ENCODE measurements at places on chromosomes 16 and 17.

GRCh38 chr16:68000450-68000849, 1.2 kb upstream of the DPEP2 start:
- DNase-seq, result no peak

DNA sequence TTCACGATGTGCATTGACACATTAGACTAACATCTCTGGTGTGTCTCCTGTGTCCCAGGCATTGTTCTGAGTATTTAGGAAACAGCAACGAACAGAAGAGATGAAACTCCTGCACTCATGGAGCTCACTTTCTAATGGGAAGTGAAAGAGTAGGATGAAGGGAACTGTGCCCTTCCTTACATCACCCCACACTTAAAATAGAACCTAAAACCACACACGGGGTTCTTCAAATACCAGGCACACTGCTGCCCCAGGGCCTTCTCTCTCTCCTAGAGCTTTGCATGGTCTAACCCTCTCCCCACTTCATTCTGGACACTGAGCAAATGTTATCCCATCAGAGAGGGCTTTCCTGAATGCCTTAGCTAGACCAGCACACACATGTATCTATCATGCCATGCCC, 33.7 kb downstream of the TRIM25 start:
- DNase-seq, result no peak

- peak; percentile 44 for DNase-seq
Observed at GRCh38 chr16:29820271-29820701, at the start of gene MVP. Gene MVP, plus strand, starts transcription at chr16:29820462. Its CDS starts 10,088 bp downstream, at chr16:29830550.

GRCh38 chr17:82055965-82056728, 4.4 kb downstream of the GPS1 start:
- DNase-seq, result no peak

GRCh38 chr16:75017670-75018525, 19.1 kb downstream of the ZNRF1 start:
- DNase-seq, result no peak

- DNase-seq, result no peak
Observed at GRCh38 chr17:4160294-4160859, 17.4 kb downstream of the CYB5D2 start.

DNA sequence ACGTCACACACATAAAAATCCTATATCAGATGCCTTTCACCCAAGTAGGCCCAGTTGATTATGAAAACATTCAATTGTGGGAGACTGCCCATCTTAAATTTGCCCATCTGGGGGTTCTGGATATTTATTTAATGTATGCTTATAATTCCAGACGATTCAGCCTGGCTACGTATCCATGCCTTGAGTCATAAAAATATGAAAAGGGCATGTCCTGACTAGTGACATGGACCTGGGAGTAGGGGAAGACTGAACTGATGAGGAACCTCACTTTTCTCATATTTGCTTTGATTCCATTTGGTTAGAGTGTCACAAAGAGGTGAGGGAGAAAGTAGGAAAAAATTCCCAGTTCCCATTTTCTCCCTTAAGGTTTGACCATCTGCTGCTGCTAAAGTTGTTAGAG, 122.5 kb upstream of the GNAO1 start:
- DNase-seq, result no peak

DNA sequence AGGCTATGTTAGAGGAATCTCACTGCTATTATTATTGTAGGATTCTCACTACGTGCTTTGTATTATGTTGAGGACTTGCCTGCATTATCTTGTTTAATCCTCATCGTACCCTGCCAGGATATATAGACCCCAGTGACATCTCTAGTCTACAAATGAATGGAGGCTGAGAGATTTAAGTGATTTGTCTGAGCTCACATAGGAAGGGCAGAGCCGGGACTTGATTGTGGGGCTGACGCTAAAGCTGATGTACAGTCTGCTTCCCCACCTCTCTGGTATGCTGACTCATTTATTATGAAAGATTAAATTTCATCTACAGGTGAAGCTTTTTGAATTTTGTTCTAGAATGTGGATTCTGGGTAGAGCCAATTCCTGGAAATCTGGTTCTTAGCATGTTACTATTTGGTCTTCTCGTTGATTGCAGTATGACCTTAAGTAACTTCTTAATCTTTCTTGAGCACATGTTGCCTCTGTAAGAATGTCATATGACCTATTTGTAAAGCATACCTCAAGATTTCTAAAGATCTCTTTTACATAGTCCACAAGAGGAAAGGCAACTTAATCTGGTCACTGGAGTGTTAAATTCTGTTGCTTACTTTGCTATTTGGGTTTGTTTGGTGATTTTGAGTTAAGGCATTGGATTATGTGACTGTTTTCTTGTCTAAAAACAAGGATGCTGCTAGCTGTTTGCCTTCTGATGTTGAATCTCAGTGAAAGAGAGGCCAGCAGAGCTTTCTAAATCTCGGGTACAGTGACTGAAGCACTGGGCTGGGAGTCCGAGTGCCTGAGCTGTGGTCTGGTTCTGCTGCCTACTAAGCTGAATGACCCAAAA, 12.4 kb downstream of the METTL9 start:
- DNase-seq, result no peak

DNA sequence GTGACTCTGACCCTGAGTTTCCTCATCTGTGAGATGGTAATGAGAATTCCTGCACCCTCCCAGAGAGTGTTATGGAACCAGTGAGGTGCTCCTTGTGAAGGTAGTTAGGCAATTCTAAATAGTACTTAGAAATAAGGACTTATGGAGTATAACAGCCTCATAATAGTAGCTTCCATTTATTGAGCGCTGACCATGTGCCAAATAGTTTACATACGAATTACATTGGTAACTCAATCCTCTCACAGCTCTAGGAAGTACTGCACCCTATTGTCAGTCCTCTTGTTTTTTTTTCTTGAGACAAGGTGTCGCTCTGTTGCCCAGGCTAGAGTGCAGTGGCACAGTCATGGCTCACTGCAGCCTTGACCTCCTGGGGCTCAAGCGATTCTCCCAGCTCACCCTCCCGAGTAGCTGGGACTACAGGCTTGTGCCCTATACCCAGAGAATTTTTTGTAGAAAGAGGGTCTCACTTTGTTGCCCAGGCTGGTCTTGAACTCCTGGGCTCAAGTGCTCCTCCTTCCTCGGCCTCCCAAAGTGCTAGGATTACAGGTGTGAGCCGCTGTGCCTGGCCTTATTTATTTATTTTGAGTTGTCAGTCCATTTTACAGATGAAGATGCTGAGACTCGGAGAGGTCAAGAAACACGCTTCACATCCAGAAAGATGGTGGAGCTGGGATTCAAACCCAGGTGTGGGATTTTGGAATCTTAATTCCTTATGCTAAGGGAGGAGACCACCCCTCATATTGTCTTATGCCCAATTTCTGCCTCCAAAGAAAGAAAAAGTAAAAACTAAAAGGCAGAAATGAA, 2.9 kb downstream of the TNS4 start:
- peak; percentile 53 for DNase-seq

DNA sequence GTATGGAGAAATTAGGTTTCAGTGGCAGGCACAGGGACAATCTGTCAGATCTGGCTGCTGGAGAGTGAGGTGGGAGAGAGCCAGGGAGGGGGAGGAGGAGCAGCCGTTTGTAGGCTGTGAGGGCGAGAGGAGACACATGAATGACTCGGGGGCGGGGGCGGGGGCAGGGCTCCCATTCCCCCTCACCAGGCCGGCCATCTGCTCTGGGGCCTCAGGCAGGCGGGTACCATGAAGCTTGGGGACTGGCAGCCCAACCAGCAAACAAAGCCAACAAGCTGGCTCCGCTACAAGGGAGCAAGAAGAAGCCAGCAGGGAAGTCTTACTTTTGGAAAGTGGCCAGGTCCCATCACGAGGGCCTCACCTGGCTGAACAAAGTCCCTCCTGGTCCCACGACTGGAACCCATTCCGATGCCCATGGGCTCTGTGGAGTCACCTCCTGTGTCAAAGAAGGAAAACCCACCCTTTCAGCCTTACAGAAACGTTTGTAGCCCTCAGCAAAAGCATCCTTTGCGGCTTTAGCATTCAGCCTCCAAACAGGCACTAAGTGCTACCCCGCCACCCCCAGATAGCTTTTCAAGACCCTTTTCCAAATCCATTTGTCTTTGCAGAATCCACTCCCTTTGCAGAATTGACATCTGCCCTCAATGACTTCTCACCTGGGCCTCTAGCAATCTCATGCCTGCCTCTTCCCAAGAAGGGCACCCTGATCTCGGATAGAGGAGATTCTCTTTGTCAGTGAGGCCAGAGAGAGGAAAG, 9.2 kb upstream of the SSTR2 start:
- peak; percentile 18 for DNase-seq

DNA sequence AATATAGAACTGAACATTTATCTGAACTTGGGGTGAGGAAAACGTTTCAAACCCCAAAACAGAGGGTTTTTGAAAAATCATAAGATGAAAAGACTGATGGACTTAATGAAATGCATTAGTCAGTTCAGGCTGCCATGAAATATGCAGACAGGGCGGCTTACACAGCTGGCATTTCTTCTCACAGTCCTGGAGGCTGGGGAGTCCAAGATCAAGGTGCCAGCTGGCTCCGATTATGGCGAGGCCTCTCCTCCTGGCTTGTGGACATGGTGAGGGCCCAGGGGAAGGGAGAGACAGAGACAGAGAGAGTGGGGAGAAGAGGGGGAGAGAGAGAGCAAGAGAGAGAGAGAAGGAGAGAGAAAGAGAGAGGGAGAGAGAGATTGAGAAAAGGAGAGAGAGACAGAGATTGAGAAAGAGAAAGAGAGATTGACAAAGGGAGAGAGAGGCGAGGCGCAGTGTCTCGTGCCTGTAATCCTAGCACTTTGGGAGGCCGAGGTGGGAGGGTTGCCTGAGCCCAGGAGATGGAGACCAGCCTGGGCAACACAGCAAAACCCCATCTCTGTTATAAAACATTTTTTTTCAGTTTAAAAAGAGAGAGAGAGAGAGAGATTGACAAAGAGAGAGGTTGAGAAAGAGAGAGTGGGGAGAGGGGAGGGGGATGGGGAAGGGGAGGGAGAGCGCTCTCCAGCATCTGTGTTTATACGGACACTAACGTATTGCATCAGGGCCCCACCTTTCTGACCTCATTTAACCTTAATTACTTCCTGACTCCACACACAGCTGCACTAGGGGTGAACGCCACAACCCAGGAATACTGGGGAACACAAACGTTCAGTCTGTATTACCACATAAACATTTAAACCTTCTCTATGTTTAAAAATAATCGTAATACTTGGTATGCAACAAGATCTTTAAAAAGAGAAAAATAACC, 24.6 kb upstream of the RPH3AL start:
- DNase-seq, result no peak

DNA sequence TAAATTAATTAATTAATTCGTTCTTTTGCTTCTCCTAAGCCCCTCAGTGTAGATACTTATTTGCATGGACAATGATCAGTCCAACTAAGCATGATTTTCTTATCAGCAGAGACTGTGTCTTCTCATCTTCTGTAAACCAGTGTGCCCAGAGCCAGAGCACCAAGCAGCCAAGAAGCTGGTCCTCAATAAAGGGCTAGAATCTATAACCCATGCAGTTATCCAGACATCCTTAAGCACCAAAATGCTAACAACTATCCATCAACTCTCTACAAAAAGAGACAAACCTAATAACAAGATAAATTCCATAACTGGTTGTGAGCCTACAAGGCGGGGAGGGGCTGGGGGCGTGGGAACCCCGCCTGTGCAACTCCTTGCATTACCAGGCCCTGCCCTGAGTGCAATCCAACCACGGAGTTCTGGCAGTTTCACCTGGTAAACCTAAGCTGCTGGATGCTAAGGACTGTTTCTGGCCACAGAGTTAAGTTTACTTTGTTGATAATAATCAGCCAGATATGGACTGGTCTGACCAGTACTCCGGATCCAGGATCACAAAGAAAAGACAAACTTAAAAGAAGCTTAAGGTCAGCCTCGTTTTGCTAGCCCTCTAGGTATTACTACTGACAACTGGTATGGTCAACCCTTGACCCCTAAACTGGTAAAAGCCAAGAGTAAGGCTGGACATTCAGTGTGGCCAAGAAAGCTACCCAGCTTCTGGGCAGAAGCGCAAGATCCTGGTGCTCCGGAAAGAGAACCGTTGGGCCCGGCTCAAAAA, 51.5 kb downstream of the ZFHX3 start:
- DNase-seq, result no peak

DNA sequence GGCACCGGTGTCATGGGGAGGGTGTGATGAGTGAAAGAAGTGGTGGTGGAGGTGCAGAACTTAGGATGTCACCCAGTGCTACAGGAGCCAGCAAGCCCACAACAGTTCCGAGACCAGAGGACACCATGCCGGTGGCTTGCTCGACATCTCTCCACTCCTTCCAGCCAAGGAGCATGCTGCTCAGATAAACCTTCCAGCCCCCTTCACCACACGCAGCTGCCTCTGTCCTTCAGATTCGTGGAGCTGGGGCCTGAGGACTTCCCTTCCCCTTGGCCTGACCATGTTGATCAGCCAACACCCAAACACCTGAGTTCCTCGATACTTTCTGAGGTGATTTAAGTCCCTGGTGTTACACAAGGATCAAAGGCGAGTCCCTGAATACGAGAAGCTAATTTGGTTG, 188.8 kb upstream of the FOXF1 start:
- no peak for DNase-seq

GRCh38 chr16:8943001-8943763, 20.5 kb downstream of the USP7 start:
- no peak for DNase-seq

GRCh38 chr16:7456211-7456610, 123.6 kb downstream of the RBFOX1 start:
- DNase-seq, result peak; percentile 73

- DNase-seq, result no peak
Observed at GRCh38 chr17:40560592-40561293, 4.5 kb downstream of the CCR7 start.

DNA sequence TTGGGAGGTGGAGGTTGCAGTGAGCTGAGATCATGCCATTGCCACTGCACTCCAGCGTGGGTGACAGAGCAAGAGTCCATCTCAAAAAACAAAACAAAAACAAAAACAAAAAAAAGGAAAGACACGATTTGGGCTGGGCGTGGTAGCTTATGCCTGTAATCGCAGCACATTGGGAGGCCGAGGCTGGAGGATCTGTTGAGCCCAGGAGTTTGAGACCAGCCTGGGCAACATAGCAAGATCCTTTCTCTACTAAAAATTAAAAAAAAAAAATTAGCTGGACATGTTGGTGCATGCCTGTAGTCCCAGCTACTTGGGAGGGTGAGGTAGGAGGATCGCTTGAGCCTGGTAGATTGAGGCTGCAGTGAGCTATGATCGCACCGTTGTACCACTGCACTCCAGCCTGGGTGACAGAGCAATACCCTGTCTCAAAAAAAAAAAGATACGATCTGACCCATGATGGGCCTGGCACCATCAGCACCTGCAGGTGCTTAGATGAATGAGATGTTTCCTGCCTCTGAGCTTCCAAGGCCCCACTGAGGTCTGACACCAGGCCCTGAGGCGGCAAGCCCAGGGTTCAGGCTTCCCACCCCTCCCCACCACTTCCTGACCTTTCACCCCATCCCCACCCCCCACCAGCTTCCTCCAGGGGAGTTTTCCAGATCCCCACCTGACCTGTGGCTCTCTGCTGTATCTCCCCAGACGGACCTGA, 21.7 kb downstream of the ATP2A1 start:
- DNase-seq, result no peak

DNA sequence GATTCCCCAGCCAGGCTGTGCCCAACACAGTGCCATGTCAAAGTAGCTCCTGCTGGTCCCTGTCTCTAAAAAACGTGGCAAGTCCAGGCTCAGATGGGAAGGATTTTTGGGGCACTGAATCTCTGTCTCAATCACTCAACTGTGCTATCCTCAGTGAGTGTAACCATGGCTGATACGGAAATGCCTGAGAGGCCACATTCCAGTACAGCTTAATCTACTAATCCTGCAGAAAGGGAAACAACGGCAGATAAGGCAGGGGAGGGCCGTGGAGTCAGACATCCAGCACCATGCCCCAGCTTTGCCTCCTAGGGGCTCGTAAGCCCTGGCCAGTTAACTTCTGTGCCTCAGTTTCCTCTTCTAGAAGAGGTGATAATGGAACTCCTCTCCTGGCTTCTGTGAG, 251.7 kb downstream of the CPPED1 start:
- DNase-seq, result no peak

Data from DMS79 (cell line).